SIG-M5 (cell line): ENCODE measurements at places on chromosomes 5 and 9.

GRCh38 chr5:54013556-54014194 is 296.7 kb downstream of the ARL15 start:
- DNase-seq, result peak; percentile 87

- no peak for DNase-seq
Observed at GRCh38 chr9:85515021-85515420, 226.7 kb downstream of the AGTPBP1 start.

DNA sequence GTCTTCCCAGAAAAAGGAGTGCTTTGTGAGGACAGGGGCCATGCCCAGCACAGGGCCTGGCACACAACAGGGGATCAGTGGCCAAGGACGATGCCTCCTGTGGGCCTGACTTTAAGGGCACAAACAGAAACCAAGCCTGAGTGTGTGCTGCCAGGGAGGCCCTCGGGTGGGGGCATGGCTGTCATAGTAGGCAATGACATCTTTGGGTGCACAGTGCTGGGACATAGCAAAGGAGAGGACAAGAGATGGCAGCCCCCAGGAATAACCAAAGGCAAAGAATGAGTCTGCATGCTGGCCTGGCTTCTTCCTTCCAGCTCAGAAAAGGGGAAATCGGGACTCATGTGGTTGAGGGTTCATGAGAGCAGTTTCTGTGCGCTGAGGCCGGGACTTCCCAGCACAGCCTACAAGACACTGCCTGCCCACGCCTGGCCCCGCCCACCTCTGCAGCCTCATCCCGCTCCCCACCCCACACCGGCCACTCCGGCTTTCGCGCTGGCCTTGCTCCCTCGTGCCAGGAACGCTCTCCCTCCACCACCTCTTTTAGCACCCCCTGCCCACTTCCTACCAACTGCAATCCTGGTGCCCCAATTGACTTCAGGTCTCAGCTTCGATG is 13.8 kb upstream of the LHX2 start:
- DNase-seq, result no peak

GRCh38 chr5:59843511-59844213 is 49.9 kb downstream of the PDE4D start:
- DNase-seq, result no peak

- no peak for DNase-seq
Observed at GRCh38 chr5:116272281-116272941, 187.6 kb downstream of the COMMD10 start.

DNA sequence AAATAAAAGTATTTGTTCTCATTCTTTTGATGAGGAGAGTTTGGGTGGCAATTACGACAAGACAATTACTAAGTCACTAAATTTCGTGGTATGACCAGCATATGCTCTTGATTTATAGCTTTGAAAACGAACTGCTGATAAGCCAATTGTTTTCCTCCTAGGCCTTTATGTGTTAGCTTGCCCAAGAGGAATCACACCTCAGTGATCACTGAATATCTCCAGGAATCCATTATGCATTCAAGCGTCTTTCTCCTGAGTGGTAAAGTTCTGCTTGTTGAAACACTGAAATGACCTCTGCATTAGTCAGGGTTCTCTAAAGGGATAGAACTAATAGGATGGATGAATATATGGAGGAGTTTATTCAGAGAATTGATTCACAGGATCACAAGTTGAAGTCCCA is 677.7 kb upstream of the MEF2C start:
- no peak for DNase-seq

DNA sequence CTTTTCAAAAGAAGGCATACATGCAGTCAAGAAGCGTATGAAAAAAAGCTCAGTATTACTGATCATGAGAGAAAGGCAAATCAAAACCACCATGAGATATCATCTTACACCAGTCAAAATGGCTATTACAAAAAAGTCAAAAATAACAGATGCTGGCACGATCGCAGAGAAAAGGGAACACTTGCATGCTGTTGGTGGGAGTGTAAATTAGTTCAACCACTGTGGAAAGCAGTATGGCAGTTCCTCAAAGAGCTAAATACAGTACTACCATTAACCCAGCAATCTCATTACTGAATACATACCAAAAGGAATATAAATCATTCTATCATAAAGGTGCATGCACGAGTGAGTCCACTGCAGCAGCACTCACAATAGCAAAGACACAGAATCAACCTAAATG is 24.5 kb downstream of the RETREG1 start:
- no peak for DNase-seq

DNA sequence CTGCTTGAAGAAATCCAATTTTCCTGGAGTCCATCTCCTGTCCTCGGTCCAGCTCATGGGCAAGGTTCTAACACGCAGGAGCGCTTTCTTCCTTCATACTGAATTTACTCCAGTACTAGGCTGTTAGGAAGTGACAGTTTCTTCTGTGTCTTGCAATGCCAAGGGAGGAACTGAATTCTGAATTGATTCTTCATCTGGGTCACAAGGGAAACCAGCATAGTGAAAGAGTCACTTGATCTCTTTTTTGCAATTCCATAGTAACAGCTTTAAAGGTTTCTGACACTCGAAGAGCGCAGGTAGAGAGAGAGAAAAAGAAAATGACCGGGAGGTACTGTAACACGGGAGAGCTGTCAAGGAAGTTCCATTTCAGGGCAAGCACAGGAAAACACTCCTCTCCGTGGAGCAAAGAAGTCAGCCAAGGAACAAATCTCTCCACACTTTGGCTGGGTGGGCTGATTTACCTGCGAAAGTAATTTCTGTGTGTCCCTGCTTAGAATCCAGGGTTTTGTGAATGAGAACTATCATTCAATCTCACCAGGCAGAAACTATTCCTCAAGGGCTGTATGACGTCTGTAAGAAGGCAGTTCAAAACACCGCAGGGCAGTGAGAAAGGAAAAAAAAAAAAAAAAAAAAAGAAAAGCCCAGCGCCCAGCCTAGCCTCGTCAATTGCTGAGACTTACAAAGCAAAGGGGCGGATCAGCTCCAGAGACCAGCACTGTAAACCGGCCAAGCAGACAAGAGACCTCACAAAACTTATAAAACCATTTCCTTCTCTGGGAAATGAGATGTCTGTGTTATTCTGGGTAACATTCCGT is 617.8 kb downstream of the PDE4D start:
- no peak for DNase-seq

- DNase-seq, result no peak
Observed at GRCh38 chr9:122536134-122536533, 9.0 kb upstream of the OR1N1 start.

DNA sequence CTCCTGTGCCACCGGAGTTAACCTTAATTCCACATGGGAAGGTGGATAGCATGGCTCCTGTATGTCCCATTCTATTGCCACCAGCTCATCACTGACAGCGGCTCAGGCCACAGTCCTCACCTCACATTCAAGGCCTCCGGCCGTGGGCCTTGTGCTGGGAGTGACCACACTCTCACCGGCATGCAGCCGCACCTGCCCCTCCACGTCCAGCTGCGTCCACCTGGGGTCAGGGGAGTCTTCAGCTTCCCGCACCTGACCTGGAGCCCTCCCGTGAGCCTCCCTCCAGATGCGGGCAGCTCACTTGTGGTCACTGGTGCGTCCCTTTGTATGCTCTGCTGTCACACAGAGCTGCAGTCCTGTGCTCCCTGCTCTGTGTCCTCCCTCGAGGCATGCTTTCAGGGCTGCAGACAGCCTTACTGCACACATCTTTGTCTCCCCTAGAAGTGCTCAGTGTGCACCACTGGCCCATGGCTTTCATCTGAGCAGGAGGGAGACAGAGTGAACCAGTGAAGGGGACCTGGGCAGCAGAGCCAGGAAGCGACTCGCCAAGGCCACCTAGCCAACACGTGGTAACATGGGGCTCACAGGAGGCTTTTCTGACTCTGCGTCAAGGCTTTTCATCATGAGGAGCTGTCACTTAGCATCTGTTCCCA is 210.1 kb downstream of the ERCC6L2 start:
- no peak for DNase-seq

- no peak for DNase-seq
Observed at GRCh38 chr5:167793700-167794099, 497.7 kb upstream of the WWC1 start.

GRCh38 chr9:2083479-2083878 is 68.3 kb downstream of the SMARCA2 start:
- no peak for DNase-seq

DNA sequence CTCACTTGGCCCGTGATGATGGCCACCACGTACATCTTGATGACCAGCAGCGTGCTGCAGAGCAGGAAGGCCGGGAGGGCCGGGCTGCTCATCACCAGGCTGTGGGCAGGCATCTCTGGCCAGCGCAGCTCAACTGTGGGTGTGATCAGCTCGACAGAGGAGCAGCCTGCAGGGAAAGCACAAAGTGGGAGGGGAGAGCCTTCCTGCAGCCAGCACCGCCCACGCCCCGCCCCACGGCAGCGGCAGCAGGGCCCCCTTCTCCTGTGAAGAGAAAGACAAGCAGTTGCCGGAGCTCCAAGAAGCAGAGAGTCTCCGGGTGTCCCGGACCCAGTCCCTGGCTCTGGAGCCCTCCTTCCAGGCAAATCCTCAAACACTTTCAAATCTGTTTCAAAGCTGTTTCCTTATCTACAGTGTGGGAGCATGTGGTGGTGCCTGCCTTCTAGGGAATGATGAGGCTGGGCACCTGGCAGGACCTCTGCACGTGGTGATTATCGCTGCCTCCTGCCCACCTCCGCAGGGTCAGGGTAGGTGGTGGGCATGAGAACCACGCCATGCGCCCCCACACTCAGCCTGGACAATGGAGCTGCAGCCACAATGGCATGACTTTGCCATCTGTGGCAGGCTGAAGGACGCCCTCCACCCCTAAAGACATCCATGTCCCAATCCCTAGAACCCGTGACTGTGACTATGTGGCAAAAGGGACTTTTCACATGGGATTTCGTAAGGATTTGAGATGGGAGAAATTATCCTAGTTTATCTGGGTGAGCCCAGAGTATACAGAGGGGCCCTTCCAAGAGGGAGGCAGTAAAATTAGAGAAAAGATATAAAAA is at the start of gene PTGES:
Gene PTGES, minus strand, starts transcription at position 143 of the 830 bp plus-strand sequence. Its CDS starts 30 bp downstream, at position 113.
- DNase-seq, result no peak

DNA sequence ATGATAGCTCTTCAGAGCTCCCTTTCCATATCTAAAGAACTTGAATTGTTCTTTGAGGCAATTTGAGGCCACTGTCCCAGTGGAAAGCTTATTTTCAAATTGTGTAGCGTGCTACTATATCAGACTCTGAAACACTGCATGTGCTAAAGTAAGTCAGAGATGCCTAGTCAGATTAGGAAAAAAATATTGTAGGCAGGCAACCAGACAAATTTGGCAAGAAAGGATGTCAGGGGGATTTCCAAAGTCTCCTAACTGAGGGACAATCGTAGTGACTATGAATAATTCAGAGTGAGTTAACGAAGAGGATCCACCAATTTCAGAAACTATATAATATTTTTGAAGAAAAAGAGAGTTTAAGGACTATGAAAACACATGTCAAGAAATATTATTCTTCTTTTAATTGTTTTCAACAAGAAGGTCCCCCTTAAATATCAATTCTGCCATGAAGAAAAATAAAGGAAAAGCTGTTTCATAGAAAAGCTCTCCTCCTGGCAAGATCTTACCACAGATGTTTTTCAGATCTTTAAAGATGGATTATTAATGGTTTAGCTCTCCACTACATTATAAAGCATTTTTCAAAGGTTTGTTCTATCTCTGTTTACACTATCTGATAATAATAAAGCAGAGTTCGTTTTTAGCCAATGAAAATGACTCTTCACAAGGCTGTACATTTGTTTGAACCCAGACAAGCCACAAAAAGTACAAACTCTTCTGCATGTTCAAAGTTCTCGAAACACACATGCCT is 273.5 kb upstream of the PTGER4 start:
- no peak for DNase-seq
